ENCODE measurements at places on chromosomes 13 and 19. TPM values are rescaled to one million over a fixed set of nuclear protein-coding genes. Genes with fewer than 3 reads are reported as not detected.

Gene NUMBL
- 15.2 TPM for total RNA-seq

Gene HTR2A
- 5.3 TPM for total RNA-seq

Gene DACH1
- 70.0 TPM for total RNA-seq

Gene GARIN5A
- total RNA-seq = 2.4 TPM

Gene CEACAM16
- not detected for total RNA-seq

- DNase-seq = no peak
These were observed 3.4 kb downstream of the CCNE1 start for GRCh38 chr19:29815231-29815630.

- DNase-seq = no peak
These were observed 29.2 kb downstream of the XPO4 start for GRCh38 chr13:20873348-20873747.

DNA sequence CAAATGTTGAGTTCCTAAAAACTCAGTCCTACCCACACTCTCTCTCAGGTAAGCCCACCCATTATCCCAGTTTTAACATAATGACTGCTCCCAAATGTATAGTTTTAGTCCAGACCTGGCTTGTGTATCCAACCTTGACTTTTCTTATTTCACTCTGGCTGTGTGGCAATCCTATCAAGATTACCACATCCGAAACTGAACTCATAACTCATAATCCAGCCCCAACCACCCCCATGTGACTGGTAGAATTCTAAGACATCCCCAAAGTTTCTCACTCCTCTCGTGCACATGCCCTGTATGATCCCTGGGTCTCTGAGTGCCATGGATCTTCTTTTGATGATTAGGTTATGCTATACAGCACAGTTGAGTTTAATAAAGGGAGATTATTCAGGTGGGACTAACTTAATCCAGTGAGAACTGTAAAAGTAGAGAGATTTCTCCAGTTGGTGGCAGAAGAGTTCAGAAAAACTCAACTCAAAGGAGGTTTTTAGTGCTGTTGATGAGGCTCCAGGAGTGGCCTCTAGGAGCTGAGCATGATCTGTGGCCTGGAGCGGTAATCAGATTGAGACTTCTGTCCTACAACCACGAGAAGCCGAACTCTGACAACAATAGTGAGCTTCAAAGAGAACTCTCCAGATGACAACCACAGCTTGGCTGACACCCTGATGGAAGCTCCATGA is 413.4 kb downstream of the ZNF536 start:
- DNase-seq = no peak

- DNase-seq = peak; percentile 92
These were observed 1.7 kb downstream of the JUND start for GRCh38 chr19:18279516-18280246.

DNA sequence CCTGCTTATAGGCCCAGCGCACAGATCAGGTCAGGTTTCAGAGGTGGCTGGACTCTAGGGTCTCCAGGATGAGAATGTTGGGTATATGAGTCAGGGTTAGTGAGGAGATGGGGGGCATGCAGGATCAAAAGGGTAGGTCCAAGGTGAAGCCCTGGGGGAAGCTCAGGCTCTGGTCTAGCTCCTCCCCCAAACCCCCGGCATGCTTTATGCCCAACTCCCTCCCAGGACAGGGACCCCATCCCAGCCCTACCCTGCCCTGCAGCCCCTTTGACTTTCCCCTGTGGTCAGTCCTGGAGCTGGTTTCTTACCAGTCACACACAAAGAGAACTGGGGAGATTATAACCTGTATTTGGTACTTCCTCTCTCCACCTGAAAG is 9.8 kb upstream of the CEACAM18 start:
- DNase-seq = no peak

GRCh38 chr13:109720758-109721184 is 65.6 kb downstream of the IRS2 start:
- no peak for DNase-seq

- no peak for DNase-seq
These were observed 95.7 kb downstream of the ARHGEF7 start for GRCh38 chr13:111210544-111211469.

GRCh38 chr13:61123538-61124289 is 291.9 kb downstream of the PCDH20 start:
- no peak for DNase-seq

DNA sequence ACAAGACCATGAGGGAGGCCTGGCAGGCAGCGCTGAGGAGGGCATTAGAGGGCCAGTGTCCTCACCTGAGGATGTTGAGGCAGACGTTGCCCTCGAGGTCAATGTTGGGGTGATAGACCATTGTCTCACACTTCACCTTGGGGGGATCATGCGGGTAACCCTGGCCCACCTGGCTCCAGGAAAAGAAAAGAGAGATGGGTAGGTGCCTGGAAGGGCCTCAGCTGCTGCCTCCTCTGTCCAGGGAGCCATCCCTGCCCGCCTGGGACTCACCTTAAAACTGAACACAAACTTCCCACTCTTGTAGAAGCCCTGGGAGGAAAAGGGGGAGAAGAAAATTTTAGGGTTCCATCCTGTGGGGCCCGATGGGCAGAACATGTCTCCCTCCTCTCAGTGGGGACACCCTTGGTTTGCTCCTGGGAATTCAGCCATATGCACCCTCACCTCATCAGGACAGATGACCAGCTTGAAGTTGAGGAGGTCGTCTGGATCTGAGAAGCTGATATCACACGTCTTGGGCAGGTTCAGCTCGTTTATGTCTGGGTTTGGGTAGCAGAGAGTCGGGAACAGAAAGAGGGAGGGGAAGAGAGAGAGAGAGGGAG is 1.7 kb downstream of the UBE2M start:
- no peak for DNase-seq

- no peak for DNase-seq
These were observed 20.2 kb downstream of the HIPK4 start for GRCh38 chr19:40369797-40370196.

DNA sequence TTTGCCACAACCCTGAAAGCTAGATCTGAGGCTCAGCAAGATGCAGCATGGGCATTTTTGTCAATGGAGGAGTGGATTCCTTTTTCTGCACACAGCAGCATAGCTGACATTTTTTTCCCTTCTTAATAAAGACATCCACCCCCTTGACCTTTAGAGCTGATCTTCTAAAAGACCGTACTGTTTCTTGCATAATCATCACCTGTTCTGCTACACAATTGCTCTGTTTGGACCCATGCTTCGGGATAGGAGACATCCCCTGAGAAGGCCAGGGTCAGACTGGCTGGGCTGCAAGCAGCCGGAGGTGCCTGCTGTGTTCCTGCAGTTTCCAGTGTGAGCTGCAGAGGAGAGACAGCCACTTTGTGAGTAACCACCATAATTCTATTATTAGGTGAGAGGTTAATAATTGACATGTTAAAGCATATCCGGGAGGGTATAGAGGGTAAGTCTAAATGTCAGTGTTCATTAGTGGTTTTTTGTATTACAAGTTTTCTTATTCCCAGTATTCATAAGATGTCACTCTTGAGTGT is 108.5 kb upstream of the C1QTNF9B start:
- no peak for DNase-seq

- no peak for DNase-seq
These were observed 15.8 kb downstream of the NDUFB7 start for GRCh38 chr19:14555918-14556661.

- DNase-seq = no peak
These were observed 36.2 kb upstream of the SLC46A3 start for GRCh38 chr13:28754698-28755545.

DNA sequence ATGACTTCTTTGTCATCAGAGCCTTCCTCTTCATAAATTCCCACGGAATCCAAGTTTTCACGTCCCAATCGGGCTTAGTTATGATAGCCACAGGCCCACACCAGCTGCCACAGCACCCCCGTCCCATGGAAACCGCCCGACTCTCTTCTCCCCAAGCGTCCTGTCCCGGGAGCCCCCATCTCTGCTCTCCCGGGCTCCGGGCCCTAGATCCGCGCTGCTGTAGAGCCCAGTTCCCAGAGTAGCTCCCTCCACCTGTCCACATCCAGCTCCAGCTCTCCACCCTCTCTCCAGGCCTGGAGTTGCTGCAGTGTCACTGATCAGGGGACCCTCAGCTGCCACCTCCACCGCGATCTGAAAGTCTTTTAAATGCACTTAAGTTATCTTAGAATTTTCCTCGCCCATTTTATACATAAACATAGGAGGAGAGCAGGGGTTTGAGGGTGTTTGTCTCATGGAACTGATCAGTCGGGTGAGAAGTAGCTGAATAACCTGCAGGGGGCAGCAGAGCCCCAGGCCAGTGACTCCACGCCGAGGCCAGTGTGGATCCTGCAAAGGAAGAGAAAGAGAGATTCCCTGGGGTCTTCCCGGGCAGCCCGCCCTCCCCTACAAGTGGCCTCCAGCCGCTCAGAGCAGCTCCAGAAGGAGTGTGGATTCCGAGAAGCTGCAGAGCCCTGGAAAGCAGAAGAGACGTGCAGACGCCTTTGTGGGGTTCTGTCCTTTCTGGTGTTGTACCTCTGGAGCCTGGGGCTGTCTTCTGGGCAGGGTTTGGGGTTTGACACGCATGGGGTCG is 1.1 kb upstream of the ZNF763 start:
- DNase-seq = peak; percentile 71

DNA sequence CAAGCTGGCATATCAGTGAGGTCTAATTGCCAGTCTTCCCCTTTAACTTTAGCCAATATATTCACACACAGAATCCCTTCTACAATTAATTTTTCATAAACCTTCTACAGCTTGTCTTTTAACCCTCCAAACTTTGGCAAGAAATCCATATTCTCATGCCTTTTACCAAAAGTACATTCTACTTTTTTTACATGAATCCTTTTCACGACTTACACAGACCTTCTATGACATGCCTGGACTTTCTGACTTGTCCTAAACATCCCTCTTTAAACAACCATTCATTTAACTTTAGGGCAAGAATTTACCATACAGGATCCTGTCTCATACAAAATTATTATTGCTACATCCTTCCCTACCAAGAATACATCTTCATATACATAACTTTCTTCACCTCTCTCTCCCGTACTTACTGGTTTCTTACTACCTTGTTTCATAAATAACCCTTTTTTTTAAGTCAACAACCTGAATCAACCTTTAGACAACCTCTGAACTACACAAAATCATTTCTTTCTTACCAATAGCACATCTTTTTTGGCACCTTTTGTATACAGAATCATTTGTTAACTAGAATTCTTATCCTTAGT is 23.5 kb downstream of the ZNF544 start:
- DNase-seq = no peak

GRCh38 chr19:10681658-10682057 is 19.6 kb upstream of the QTRT1 start:
- DNase-seq = no peak

DNA sequence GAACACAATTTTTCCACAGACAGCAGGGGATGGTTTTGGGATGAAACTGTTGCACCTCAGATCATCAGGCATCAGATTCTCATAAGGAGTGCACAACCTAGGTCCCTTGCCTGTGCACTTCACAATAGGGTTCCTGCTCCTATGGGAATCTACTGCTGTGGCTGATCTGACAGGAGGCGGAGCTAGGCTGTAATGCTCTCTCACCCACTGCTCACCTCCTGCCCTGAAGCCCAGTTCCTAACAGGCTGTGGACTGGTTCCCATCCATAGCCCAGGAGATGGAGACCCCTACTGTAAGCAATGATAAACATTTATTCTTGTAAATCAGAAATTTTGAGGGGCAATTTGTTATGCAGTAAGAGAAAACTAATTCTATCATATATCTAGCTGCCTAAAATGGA is 1234.7 kb downstream of the SLITRK1 start:
- DNase-seq = no peak

- no peak for DNase-seq
These were observed 40.7 kb upstream of the TNFSF11 start for GRCh38 chr13:42533336-42533591.

DNA sequence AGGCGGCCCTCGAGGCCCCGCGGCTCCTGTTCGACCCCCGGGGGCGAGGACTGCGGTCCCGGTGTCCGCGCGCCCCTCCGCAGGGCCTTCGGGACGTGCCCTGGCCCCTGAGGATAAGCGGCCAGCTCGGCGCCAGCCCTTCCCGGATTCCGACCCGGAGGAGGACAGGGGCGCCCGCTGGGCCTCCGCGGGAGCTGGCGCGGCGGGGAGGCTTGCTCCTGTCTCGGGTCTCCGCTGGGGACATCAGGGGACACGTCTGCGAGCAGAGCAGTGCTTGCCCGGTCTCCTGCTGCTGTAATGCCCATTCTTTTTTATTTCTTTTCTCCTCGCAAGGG is 829 bp downstream of the B3GLCT start:
- no peak for DNase-seq

DNA sequence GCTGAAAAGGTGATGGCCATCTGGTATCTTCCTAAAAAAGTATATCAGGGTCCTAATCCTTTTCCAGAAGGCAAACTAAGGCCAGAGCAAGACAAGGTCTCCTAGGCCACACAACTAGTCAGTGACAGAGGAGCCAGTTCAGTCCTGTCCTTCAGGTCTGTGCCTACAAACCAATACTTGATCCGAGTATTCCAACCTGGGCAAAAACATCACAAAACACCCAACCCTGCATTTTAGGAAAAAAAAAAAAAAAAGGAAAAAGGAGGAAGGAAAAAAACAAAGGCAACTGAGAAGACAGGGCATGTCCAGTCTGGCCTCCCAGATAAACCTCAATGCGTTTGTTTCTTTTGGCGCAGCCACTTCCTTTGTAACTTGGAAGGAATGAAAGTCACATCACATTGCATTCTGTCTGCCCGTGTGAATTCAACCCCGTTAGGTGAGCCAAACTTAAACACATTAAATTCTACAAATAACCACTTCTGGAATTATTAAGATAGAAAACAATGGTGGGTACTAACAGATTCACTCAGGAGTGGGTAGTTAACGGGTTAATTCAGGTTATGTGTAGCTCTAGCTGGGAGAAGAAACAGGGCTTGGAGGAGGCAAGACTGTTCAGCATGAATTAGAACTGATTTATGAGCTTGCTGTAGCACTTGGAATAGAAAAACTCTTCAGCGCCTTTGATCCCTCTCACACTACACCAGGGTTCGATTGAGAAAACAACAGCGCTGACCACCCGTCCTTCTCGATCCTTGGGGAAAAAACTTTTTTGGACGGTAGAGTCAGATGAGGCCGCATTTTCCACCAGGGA is 43.0 kb upstream of the HNRNPA1L2 start:
- DNase-seq = peak; percentile 21

DNA sequence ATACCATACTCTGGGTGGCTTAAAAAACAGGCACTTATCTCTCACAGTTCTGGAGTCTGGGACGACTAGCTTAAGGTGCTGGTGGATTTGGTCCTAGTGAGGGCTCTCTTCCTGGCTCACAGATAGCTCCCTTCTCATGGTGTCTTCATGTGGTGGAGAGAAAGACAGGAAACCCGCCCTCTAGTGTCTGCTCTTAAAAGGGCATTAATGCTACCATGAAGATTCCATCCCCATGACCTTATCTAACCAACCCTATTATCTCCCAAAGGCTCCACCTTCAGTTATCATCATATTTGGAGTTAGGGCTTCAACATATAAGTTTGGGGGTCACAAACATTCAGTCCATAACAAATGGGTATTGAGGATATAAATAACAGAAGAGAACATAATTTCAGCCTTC is 139.4 kb downstream of the HS6ST3 start:
- DNase-seq = no peak

GRCh38 chr13:27396252-27396846 is 28.1 kb upstream of the GTF3A start:
- no peak for DNase-seq

Measured in cerebellum (tissue), 4 donors.